Renal cortex interstitium (tissue), 15 donors: ENCODE measurements at places on chromosomes 5 and 9.

GRCh38 chr5:152306386-152306785, 98.7 kb downstream of the NMUR2 start:
- DNase-seq: no peak

GRCh38 chr5:9168791-9169556, 376.9 kb downstream of the SEMA5A start:
- no peak for DNase-seq

GRCh38 chr9:121133104-121133816, 58.5 kb downstream of the CNTRL start:
- no peak for DNase-seq

DNA sequence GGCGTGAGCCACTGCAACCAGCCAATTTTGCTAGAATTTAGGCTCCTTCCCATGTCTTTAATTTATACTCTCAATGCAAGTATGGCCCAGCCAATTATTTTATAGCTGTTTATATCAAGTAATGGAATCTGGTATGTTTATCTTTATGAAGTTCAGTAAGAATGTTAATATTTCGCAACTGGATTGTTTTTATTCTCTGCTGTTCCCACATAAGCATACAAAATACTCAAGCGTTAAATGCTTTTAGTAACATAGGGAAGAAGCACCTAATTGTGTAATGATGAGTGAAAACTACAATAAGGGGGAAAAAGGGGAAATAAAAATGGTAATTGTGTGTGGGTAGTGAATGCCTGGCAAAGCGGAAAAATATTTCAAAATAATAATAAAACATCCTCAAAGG, 21.3 kb downstream of the PWWP2A start:
- no peak for DNase-seq

DNA sequence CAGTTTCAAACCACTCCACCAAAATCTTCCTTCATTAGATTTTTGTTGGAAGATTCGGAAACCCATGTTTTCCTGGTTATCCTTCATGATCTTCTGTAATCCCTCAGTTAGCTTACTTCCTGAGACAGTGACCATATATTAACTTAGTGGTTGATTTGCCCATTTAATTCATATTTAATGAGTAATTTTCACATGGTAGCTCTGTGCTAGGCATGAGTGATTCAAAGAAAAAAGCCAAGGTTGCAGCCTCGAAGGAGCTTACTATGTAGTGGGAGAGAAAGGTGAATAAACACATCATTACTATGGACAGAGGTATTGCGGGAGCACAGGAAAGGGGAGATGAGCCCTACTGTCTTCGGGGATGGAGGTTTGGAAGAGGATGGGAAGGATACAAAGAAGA, 158.5 kb downstream of the TLE1 start:
- no peak for DNase-seq

DNA sequence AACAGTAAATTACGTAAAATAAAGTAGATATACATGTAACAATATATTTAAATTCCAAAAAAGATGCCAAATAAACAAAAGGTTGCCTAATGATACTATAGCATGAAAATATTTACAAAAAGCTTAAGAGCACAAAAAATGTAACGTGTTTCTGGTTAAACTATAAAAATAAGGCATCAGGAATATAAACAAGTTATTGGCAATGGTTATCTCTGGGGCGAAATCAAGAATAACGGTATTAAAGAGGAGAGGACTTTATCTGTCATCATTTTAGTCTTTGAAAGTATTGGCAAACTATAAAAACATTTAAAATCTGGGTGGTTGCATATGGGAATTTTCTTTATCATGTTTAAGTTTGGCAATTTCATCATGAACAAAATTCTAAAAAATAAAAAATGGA, 1599.2 kb downstream of the MAT2B start:
- no peak for DNase-seq

DNA sequence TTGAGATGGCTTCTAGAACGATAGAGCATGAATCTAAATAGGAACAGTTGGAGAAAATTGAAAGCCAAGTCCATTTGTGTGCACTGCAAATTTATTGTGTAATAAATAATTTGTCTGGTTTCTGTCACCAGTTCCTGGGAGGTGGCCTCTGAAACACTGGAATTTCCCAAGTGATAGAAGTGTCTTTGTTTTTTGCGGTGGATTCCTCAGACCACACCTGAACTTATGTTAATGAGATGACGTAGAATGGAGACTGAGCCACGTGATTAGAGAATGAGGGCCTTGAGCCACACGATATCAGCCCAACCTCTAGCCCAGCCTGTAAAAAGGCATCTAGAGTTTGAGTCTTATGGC, 105.1 kb downstream of the MSX2 start:
- DNase-seq: no peak

DNA sequence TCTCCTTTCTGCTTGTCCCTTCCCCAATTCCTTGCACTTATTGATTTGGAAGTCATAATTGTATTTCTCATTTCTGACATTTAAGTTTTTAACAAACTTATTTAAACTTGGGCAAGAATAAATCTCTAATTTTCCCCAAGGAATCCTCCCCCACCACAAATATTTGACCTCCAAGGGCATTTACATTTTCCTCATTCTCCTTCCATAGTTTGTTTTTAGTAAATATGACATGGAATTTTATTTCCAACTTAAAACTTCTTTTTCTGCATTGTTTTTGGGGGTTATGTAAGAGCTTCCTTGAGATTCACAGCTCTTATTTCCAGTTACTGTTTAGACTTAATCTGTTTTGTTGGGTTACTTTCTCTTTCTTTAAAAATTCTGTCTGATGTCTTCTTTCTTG, 64.9 kb downstream of the ZNF618 start:
- no peak for DNase-seq
